ENCODE measurements at places on chromosomes 1 and 21.

- DNase-seq, result no peak
Measured at GRCh38 chr1:46622344-46622743, 5.7 kb upstream of the MOB3C start.

DNA sequence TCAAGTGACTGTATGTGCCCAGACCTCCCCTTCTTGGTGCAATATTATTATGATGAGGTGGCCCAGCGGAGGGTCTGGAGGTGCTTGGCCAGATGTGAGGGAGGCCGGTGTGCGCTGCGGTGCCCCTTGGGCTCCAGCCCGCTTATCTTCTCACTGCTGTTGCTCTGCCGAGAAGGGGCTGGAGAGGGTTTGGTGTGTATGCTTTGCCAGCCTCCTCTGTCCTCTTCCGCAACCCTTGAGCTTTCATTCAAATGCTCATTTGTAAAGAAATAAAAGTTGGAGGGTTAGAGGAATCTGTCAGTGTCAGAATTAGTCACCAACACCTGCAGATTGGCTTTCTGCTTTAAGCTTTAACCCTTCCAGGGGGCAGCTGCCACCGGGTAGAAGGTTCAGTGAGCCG lies 19.7 kb downstream of the RNF220 start:
- no peak for DNase-seq

DNA sequence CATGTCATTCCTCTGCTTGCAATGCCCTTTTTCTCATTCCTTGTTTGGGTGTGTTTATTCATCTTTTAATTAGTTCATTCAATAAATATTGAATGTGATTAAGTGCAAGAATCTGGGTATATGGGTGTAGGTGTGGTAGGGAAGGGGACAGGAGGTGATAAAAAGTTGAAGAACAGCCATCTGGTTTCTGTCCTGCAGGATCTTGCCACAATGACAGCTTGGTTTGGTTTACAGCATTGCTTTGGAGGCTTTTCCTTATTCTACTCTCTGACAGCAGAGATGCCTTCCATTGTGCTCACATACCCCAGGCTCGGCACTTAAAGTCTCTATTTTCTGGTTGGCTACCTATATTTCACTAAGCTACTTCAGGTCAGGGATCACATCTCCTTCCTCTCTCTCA lies 3.0 kb upstream of the REG4 start:
- DNase-seq, result no peak

GRCh38 chr1:165763442-165763841 lies 5.2 kb downstream of the TMCO1 start:
- DNase-seq, result no peak

GRCh38 chr1:94979656-94980581 lies 53.0 kb upstream of the CNN3 start:
- DNase-seq, result no peak

- no peak for DNase-seq
Measured at GRCh38 chr1:100730130-100730529, 10.6 kb downstream of the VCAM1 start.

- no peak for DNase-seq
Measured at GRCh38 chr1:8077120-8077573, 51.0 kb upstream of the ERRFI1 start.

DNA sequence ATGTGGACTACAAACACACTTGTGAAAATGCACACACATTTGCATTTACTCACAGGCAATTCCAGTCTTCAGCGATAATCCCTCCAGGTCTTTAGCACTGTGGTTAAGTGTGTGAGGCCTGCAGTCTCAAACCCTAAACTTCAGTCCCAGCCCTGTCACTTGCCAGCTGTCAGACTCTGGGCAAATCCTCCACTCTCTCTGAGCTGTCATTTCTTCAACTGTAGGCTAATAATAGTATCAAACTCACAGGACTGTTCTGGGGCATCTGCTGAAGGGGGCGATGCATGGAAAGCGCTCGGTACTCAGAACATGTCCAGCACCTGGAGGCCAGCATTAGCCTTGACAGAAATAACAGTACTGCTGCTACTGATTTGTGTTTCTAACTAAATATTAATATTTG lies 48.2 kb downstream of the NEK2 start:
- DNase-seq, result no peak

DNA sequence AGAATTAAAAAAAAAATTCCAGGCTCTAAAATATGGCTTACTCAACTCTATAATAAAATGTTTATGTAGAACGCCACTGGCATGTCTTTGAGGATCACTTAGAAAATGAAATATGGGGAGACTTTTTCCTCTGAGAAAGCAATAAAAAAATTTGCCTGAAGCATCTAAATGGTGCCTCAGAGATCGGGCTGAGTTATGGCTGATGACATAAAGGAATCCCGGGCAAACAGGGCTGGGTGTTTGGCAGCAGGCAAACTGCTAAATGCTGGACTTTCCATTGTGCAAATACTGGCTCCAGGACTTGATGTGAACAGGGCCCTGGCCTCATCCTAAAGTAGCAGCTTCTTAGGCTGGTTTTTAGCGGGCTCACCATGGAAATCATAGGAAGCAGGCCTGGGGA lies 44.5 kb upstream of the C1orf87 start:
- no peak for DNase-seq

All from stimulated activated CD4-positive, alpha-beta T cell treated with anti-CD3 and anti-CD28 coated beads, Interleukin-4, amount 100 ng/mL, for 24 hours (primary cell).